ENCODE measurements at places on chromosomes 4 and X. TPM values are rescaled to one million over a fixed set of nuclear protein-coding genes. Genes with fewer than 3 reads are reported as not detected.

Gene FGG
- total RNA-seq: 0.64 TPM

Gene FHL1
- 112 TPM for total RNA-seq

Gene MFAP3L
- total RNA-seq: 12.6 TPM

Gene TBC1D19
- total RNA-seq: 61.4 TPM

Gene ZNF718
- total RNA-seq: 21.0 TPM

Gene ADH1A
- not detected for total RNA-seq

Gene AFF1
- 15.5 TPM for total RNA-seq

Gene GABRG1
- total RNA-seq: 22.3 TPM

Gene PRSS12
- total RNA-seq: 6.4 TPM

Gene NR3C2
- total RNA-seq: 10.1 TPM

Gene PRDM8
- 47.9 TPM for total RNA-seq

Gene CT47B1
- total RNA-seq: not detected

Gene UGT2B17
- not detected for total RNA-seq

Gene C4orf50
- total RNA-seq: 9.4 TPM

All from cerebellum (tissue), 4 donors.